ENCODE measurements at places on chromosomes 4 and X.

DNA sequence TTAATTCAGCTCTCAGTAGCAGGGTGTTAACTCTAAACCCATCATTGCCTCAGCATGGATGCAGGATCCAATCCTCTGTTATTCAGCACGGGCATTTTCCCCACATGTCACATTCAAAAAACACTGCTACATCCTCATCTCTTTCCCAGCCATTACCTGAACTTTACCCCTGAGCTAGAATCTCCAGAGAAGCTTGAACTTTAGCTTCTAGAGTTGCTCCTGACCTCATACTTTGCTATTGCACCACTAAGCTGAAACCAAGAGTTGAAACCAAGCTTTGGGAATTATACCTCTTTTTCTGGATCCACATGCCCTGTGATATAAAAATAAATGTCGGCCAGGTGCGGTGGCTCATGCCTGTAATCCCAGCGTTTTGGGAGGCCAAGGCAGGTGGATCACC, 90.7 kb downstream of the SHROOM3 start:
- DNase-seq, result no peak

- DNase-seq, result no peak
Observed at GRCh38 chr4:80446664-80447063, 111.1 kb downstream of the CFAP299 start.

DNA sequence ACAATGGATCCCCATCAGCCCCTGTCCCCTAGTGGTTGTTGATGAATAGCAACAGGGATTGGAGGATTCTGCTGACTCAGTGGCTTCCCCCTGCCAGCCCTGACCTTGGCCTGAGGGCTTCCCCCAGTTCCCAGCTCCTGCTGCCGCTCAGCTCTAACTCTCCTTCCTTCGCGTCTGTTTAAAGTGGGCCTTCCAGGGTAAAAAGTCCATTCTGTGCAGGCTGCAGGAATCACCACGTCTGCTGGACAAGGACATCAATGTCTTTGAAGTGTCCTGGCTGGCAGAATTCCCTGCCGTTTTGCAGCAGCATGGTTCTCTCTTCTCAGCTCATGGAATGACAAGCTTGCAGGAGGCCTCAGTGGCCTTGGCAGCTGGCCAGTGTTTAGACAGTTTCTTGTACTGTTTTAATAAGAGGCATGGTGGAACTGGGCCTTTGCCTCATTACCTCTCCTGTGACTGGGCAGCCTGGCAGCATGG, 152.5 kb upstream of the STX18 start:
- no peak for DNase-seq

GRCh38 chr4:153204728-153205648, 745 bp downstream of the TRIM2 start:
- no peak for DNase-seq

DNA sequence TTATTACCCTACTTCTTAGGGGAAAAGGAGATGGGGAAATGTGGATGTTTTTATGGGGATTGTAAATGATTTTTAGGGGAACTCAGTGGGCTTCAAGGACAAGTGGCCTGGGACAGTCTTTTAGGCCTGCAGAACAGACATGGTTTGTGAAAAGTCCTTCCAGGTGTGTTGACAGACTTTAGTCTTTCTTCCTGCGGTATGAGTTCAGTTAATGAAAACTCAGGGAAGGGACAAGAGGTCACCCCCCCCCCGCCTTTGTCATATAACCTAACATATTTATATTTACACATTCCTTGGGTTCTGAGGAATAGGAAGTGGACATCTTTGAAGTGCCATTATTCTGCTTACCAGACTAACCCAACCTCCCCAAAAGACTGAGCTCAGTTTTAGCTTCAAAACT, 31.8 kb downstream of the METAP1 start:
- DNase-seq, result no peak

DNA sequence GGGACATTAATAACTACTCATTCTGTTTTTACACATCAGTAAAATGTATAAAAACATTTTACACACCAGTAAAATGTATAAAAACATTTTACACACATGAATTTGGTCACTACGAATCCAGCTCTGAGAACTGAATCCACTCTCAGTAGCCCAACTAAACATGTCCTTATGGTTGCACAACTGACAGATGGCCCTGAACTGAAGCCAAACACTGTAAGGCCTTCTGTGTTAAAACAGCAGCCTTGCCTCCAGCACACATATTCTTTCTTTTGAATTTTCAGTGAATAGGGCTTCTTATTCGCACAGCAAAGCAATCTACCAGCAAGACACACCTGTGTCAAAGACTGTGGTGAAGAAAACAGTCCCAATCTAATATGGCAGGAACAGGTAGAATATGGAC, 169.9 kb upstream of the FMR1 start:
- DNase-seq, result no peak

DNA sequence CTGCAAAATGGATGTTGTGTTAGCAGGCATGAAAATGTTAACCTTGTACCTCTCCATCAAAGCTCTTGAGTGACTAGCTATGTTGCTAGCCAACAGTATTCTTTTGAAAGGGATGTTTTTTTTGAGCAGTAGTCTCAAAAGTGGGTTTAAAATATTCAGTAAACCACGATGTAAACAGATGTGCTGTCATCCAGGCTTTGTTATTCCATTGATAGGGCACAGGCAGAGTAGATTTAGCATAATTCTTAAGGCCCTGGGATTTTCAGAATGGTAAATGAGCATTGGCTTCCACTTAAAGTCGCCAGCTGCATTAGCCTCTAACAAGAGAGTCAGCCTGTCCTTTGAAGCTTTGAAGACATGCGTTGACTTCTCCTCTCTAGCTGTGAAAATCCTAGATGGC, 18.4 kb downstream of the FGF2 start:
- DNase-seq, result no peak

GRCh38 chr4:140092094-140092851, 61.7 kb downstream of the MAML3 start:
- DNase-seq, result no peak

GRCh38 chr4:128385683-128386304, 98.2 kb upstream of the PGRMC2 start:
- DNase-seq, result no peak

Measured in stimulated activated CD4-positive, alpha-beta T cell treated with anti-CD3 and anti-CD28 coated beads, TNF-alpha, amount 100 ng/mL, for 48 hours (primary cell).